Activated effector memory CD4-positive, alpha-beta T cell treated with anti-CD3 and anti-CD28 coated beads, Interleukin-2, amount 50 U/mL, for 16 hours (primary cell): ENCODE measurements at places on chromosomes 2 and 18.

- DNase-seq: no peak
These were observed 58.0 kb upstream of the ARL5A start for GRCh38 chr2:151886241-151886640.

- no peak for DNase-seq
These were observed 22.2 kb downstream of the XRCC5 start for GRCh38 chr2:216131175-216131926.

GRCh38 chr2:216900406-216900805 lies 40.5 kb upstream of the TNP1 start:
- no peak for DNase-seq

- no peak for DNase-seq
These were observed 96.4 kb downstream of the CERS6 start for GRCh38 chr2:168552450-168552856.

GRCh38 chr2:21251216-21251980 lies 127.6 kb downstream of the TDRD15 start:
- no peak for DNase-seq

DNA sequence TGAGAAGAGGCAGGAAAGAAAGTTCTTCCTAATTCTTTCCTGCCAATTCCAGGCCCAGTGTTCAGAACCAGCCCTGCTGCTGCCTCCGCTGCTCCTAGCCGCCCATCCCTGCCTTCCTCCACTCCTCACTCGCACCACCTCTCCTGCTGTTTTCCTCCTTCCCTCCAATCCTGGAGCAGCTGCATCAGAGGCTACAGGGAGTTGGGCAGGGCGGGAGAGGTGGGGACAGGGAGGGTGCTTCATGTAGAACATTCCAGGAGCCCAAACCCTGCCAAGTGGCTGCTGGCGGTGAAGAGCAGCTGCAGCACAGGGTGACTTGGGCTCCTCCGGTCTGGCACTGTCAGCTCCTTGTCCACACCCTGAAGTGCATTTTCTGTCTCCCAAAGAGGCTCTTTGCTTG lies 176.3 kb downstream of the TNS1 start:
- no peak for DNase-seq

DNA sequence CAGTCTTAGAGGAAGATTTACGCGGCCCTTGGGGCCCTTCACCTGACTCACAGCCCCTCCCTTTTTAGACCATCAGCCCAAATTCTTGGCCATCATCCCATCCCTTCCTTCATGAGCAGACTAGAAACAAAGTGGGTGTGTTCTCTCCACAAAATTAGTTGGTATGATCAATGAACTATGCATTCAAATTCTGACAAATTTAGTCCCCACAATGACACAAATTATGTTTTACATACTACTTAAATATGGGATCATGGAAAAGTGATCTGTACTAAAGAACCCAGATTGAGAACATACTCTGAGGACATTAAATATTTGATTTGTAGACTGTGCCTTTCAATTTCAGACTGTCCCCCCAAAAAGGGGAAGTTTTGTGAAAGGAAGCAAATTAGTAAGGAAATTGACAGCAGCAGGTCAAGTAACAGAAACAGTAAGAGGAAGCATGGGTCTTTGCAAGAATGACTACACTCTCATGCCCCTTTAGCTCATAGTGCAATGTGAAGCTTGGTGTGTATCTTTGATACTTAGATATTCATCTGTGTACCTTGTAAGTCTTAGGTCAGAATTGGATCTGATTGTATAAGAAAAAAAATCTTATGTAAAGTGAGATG lies 2.2 kb upstream of the MAPRE2 start:
- no peak for DNase-seq

GRCh38 chr18:68847219-68847837 lies 49.4 kb downstream of the CCDC102B start:
- DNase-seq: no peak

GRCh38 chr2:125711075-125711474 lies 944.9 kb upstream of the GYPC start:
- no peak for DNase-seq

- no peak for DNase-seq
These were observed 47.9 kb downstream of the NRP2 start for GRCh38 chr2:205730191-205730590.

- no peak for DNase-seq
These were observed 75.5 kb upstream of the CTAGE1 start for GRCh38 chr18:22493255-22493654.

- DNase-seq: no peak
These were observed 105.4 kb upstream of the FAM110C start for GRCh38 chr2:151553-152334.

DNA sequence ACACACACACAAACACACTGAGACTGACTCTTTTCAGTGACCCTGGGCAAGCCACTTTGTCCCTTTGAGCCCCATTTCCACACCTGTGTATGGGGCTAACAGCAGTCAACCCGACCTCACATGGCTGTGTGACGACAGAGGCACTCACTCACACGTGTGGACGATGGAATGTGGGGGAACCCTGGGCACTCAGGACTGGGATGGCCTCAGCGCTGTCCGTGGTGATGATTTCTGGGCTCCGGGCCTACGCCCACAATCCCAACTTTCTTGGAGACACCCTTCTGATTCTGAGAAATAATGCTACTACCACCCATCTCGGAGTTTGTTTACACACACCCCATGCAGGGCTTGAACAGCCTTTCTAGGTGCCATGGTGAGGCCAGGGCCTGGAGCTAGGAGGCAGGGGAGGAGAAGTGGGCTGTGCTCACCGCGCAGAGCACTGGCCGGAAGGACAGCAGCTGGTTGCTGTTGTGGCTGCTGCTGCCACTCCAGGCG lies 1.5 kb downstream of the CRYBA2 start:
- DNase-seq: no peak

- peak; percentile 65 for DNase-seq
These were observed 3.2 kb upstream of the DDX1 start for GRCh38 chr2:15588329-15588919.
